ENCODE measurements at places on chromosomes 3 and 15.

DNA sequence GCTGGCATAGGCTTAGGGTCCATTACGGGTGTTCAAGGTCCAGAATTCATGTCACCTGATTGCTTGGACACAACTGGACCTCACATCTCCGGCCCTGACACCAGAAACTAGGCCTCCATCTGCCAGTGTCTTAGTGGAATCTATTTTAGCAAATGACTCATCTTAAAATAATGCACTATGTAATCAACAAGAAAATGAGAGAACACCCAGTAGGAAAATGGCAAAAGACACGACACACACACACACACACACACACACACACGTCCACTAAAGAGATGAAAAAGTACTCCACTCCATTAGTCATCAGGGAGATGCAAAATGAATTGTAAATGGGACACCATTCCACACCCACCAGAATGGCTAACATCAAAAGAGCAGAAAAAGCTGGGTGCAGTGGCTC is 11.2 kb downstream of the APBA2 start:
- H3K36me3 ChIP-seq: no peaks in the 10 kb centered on the region
- H3K4me3 ChIP-seq: no peak overlapping the region
- DNase-seq: peak; percentile 10
- no peaks in the 10 kb centered on the region for H3K27me3 ChIP-seq
- H3K27ac ChIP-seq: no peak overlapping the region

GRCh38 chr15:43190178-43190577 is 5.0 kb downstream of the CCNDBP1 start:
- no peak overlapping the region for H3K27ac ChIP-seq
- no peak overlapping the region for H3K4me3 ChIP-seq
- DNase-seq: no peak
- no peaks in the 10 kb centered on the region for H3K27me3 ChIP-seq

DNA sequence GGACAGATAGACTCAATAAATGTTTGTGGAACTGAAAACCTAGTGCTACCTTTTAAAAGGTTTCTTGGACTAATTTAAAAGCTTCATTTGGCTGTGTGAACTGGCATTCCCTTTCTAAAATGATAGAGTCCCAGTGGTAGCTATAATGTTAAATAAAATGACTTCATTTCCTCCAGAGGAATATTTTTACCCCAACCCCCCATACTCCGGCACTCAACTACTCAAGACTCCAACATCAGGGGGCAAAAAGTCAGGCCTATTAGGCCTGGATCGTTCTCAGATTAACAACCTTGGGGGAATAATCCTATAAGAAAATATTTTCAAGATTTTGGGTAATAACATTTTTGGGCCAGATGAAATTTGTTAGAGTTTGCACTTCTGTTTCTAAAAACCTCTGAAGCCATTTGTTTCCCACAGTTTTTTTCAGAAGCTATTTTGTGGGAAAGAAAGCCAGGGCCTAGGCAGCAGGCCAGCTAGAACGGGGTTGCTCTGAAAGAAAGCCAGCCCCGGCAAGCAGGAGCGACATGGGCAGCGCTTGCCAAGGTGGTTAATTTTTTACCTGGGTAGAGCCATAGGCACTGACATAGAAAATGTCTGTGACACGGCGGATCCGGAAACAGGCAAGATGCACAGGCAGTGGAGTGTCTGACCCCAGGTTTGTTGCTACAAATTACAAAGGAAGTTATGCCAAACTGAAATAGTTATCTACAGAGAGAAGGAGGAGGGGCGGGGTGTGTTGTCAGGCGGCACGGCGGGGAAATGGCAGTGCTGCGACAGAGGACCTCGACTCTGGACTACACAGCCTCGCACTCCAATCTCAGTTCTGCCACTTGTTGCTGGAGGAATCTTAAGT is 84.6 kb downstream of the MAGI1 start:
- DNase-seq: peak; percentile 89
- no peaks in the 10 kb centered on the region for H3K36me3 ChIP-seq

DNA sequence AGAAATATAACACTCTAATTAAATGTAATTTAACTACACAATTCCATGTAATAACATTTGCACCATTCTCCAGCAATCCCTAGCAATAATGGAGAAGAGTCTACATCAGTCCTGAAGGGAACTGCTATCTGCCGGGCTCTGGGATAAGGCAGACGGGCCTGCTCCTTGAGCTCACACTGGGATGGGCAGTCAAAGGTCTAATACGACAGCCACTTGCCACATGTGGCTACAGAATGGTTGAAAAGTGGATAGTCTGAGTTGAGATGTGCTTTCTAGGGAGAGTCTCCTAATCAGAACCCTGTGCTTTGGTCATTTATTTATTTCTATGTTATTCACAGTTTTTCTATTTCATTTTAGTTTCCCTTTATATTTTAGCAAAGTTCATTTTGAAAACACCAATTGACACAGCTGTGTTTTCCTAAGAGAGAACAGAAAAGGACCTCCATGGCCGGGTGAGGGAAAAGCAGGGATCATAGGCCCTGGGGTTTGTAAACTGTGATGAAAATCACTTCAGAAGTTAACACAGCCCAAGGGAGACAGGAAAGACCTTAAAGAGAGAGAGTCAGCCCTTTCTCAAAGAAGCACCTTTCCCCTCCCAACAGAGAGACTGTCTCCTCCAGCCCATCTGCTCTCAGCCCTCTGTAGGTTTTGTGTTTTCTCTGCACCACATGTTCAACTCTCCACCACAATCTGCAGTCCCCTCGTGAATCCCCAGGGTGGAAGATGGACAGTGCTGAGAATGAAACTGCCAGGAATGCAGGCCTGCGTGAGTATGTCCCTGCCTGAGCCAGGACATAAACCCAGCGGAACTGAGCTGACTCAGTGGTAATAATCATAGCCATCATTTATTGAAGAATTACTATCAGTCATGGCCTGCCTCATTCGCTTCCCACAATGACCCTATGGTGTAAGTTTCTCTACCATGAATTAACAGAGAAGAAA is 11.6 kb downstream of the FSIP1 start:
- H3K4me1 ChIP-seq: no peaks in the 10 kb centered on the region
- DNase-seq: no peak
- no peaks in the 10 kb centered on the region for H3K36me3 ChIP-seq
- H3K27me3 ChIP-seq: no peaks in the 10 kb centered on the region
- peak overlapping the region; percentile 31 for H3K4me3 ChIP-seq

- no peak overlapping the region for H3K4me3 ChIP-seq
- H3K36me3 ChIP-seq: no peaks in the 10 kb centered on the region
- no peaks in the 10 kb centered on the region for H3K27me3 ChIP-seq
- H3K27ac ChIP-seq: no peak overlapping the region
Observed at GRCh38 chr3:118587847-118588246, 446.8 kb downstream of the IGSF11 start.

DNA sequence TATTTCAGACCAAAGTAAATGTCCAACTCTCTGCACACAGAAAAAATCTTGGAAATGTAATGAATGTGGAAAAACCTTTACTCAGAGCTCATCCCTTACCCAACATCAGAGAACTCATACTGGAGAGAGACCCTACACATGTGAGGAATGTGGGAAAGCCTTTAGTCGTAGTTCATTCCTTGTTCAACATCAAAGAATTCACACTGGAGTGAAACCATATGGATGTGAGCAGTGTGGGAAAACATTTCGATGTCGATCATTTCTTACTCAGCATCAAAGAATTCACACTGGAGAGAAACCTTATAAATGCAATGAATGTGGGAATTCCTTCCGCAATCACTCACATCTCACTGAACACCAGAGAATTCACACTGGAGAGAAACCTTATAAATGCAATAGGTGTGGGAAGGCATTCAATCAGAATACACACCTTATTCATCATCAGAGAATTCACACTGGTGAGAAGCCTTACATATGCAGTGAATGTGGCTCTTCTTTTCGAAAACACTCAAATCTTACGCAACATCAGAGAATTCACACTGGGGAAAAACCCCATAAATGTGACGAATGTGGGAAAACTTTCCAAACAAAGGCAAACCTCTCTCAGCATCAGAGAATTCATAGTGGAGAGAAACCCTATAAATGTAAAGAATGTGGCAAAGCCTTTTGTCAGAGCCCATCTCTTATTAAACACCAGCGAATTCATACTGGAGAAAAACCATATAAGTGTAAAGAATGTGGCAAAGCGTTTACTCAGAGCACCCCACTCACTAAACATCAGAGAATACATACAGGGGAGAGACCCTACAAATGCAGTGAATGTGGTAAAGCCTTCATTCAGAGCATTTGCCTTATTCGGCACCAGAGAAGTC is 8.0 kb upstream of the ZNF501 start:
- no peak for DNase-seq
- H3K36me3 ChIP-seq: no peaks in the 10 kb centered on the region
- H3K4me3 ChIP-seq: no peak overlapping the region
- H3K4me1 ChIP-seq: no peaks in the 10 kb centered on the region
- H3K27ac ChIP-seq: no peak overlapping the region
- H3K27me3 ChIP-seq: no peaks in the 10 kb centered on the region

GRCh38 chr3:132368962-132369361 is 48.3 kb upstream of the DNAJC13 start:
- no peaks in the 10 kb centered on the region for H3K27me3 ChIP-seq
- DNase-seq: no peak
- no peak overlapping the region for H3K27ac ChIP-seq
- H3K4me1 ChIP-seq: no peaks in the 10 kb centered on the region

DNA sequence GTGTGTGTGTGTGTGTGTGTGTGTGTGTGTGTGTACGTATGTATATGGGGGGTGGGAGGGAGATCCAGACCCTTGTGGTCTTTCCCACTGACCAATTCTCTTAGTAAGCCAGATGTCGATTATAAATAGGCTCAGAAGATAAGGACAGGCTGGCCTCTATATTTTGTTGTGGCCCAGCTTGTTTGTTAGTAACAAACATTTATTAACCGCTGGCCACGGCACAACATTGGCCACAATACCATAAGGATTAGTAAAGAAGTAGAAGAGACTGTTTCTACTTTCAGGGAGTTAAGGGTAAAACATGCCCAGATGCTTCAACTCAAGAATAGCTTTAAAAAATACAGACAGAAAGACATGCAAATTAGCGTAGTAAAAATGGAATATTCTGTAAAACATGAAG is 58.1 kb downstream of the ABHD2 start:
- H3K27ac ChIP-seq: no peak overlapping the region
- no peak overlapping the region for H3K4me3 ChIP-seq
- H3K27me3 ChIP-seq: no peaks in the 10 kb centered on the region

DNA sequence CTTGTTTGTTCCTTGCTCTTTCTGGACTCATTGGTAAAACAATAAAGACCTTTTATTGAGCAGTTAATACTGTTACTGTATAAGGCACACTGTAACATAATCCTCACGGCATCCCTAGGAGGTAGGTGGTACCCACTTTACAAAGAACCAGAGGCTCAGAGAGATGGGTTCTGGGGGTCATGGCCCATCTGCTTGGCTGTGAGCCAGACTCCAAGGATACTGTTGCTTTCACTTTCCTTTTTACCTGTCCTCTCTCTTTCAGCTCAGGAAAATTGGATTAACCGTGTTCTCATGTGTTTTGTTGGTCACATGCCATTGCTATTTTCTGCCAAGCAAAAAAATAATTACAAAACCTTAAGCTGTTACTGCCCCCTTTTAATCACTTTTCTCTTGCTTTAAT is 34.8 kb upstream of the FILIP1L start:
- H3K27me3 ChIP-seq: no peaks in the 10 kb centered on the region
- no peak overlapping the region for H3K27ac ChIP-seq
- no peak overlapping the region for H3K4me3 ChIP-seq
- H3K4me1 ChIP-seq: no peaks in the 10 kb centered on the region

- DNase-seq: no peak
- no peak overlapping the region for H3K27ac ChIP-seq
Observed at GRCh38 chr3:174220775-174221554, 638.2 kb upstream of the NAALADL2 start.

- no peak overlapping the region for H3K4me3 ChIP-seq
- no peak overlapping the region for H3K27ac ChIP-seq
- no peak for DNase-seq
- H3K36me3 ChIP-seq: no peaks in the 10 kb centered on the region
- H3K27me3 ChIP-seq: no peaks in the 10 kb centered on the region
Observed at GRCh38 chr3:194937882-194938321, 252.2 kb downstream of the FAM43A start.

GRCh38 chr3:43855674-43856299 is 165.0 kb downstream of the ABHD5 start:
- no peaks in the 10 kb centered on the region for H3K4me1 ChIP-seq
- H3K27ac ChIP-seq: no peak overlapping the region
- H3K36me3 ChIP-seq: no peaks in the 10 kb centered on the region
- peaks cover 7% of the 10 kb centered on the region for H3K27me3 ChIP-seq

GRCh38 chr15:60083318-60083717 is 79.2 kb downstream of the FOXB1 start:
- DNase-seq: no peak
- no peaks in the 10 kb centered on the region for H3K4me1 ChIP-seq
- H3K27ac ChIP-seq: no peak overlapping the region

GRCh38 chr15:52217186-52217585 is 26.0 kb upstream of the GNB5 start:
- no peak overlapping the region for H3K27ac ChIP-seq
- DNase-seq: no peak
- H3K27me3 ChIP-seq: no peaks in the 10 kb centered on the region
- no peak overlapping the region for H3K4me3 ChIP-seq
- H3K36me3 ChIP-seq: peaks cover 26% of the 10 kb centered on the region

- H3K36me3 ChIP-seq: peaks cover 4% of the 10 kb centered on the region
- H3K4me3 ChIP-seq: peak within 1 kb of the TSS; percentile 79
- H3K27ac ChIP-seq: peak within 1 kb of the TSS; percentile 98
- peak; percentile 81 for DNase-seq
- H3K4me1 ChIP-seq: peaks cover 36% of the 10 kb centered on the region
Observed at GRCh38 chr3:63911873-63912767, at the start of gene SCAANT1. SCAANT1 (minus strand) TSS chr3:63912383.

DNA sequence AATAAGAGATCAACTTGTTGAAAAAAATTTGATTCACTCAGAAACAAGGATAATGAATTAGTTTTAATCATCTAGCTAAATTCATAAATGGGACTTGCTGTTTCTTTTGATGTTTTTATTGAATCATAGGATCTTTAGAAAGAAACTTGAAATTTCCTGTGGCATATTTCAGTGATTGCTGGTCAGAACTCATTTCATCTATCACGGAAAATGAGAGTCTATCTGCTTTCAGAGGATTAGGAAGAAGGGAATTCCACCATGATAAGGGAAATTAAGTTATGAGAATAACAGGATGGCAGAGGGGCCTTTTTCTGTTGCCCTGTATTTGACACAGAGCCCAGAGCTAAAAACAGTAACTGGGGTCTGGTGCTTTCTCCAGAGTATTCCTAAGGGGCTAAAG is 44.9 kb upstream of the CCNL1 start:
- no peak for DNase-seq
- H3K36me3 ChIP-seq: no peaks in the 10 kb centered on the region
- H3K27me3 ChIP-seq: no peaks in the 10 kb centered on the region
- peaks cover 10% of the 10 kb centered on the region for H3K4me1 ChIP-seq

DNA sequence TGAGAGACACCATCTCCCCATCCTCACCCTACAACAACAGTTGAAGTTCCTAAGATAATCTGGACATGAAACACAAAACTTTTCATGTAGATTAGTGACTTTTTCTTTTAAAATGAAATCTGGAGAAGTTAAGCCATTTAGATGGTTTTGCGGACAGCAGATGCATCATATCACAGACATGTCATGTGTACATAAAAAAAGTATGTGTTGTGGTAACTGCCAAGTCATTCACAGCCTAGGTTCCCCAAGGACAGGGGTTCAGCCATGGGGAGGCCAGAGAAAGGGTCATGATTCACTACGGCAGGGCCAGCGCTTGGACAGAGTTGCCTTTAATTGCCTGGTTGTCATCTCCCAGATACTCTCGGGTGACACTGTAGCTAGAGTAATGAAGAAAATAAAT is 163.2 kb downstream of the PDZRN3 start:
- no peak for DNase-seq
- no peaks in the 10 kb centered on the region for H3K27me3 ChIP-seq
- no peaks in the 10 kb centered on the region for H3K36me3 ChIP-seq
- no peaks in the 10 kb centered on the region for H3K4me1 ChIP-seq

- H3K4me3 ChIP-seq: no peak overlapping the region
- no peaks in the 10 kb centered on the region for H3K27me3 ChIP-seq
- peaks cover 53% of the 10 kb centered on the region for H3K4me1 ChIP-seq
- peaks cover 7% of the 10 kb centered on the region for H3K36me3 ChIP-seq
Observed at GRCh38 chr15:78454992-78455391, 17.0 kb downstream of the IREB2 start.
